GM13977 (cell line): ENCODE measurements at places on chromosomes 3 and 15.

DNA sequence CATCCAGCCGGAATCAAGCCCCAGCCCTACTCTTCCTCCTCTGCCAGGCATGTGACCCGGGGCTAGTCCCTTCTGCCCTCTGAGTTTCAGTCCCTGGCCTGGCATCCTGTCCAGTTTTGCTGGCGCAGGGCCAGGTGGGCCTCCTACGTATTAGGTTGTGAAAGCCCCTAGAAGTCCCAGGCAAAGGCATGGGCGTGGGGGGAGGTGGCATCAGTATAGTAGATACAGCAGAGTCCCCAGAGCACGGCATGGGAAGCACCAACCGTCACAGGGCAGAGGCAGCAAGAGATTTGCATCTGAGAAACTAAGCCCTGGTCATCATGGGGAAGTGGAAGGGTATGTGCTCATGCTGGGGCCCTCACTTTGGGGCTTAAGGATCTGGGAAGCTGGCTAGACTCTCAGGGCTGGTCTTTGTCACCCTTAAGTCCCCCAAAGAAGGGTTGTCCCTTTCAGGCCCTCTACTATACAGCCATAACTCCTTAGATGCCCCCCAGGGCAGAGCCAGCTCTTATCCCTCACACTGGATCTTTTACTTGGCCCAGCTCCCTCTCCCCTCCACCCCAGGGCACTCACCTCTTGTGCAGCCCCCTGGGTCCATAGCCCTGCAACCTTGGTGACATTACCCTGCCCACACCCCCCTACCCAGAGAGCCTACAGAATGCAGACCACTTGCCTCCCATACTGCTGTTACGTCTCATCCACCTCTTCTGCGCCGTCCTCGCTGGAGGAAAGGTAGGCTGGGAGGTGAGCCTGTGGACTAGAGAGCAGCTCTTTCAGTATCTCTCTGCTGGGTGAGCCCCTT, 11.3 kb downstream of the NBEAL2 start:
- peak; percentile 73 for DNase-seq

DNA sequence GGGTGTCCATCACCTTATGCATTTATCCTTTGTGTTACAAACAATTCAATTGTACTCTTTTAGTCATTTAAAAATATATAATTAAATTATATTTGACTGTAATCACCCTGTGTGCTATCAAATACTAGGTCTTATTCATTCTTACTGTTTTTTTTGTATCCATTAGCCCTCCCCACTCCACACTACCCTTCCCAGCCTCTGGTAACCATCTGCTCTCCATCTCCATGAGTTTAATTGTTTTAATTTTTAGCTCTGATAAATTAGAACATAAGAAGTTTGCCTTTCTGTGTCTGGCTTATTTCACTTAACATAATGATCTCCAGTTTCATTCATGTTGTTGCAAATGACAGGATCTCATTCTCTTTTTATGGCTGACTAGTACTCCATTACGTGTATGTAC, 16.8 kb downstream of the C3orf20 start:
- DNase-seq: no peak

- DNase-seq: no peak
These were observed 39.2 kb upstream of the SPSB4 start for GRCh38 chr3:141011997-141012262.

DNA sequence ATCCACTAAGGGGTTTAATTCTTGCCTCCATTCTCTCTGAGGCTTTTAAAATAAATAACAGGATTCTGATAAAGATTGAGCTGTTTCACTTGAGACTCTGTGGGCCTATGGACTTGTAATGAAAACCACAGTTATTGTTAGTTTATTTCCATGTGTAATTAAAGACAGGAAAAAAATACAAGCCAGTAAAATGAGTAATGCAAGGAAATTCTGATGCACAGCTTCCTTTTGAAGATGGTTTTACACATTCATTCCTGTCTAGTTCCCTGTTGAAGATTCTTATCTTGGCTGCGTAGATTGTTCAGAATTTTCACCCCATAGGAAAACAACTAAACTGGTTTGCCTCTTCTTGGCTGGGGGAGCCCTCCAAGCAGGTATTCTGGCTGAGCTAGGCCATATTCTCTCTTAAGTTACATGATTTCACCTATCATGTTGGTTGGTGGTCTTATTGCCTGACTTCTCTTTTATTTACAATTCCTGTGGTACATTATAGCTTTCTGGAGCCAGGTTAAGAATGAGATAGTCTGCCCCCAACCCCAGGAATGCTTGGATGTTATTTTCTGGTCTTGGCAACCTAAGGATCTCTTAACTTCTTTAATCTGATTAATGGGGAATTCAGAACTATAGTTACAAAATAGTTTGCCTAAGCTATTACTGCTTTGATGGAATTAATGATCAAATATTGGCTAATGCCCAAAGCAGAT, 67.6 kb downstream of the MITF start:
- DNase-seq: no peak

- DNase-seq: peak; percentile 32
These were observed 1.2 kb downstream of the SETD2 start for GRCh38 chr3:47162697-47163168.

GRCh38 chr3:177420651-177421480, 223.6 kb upstream of the TBL1XR1 start:
- DNase-seq: no peak

- DNase-seq: no peak
These were observed 72.3 kb downstream of the XXYLT1 start for GRCh38 chr3:195198426-195199346.

- DNase-seq: no peak
These were observed 44.8 kb downstream of the GATM start for GRCh38 chr15:45333550-45333949.

DNA sequence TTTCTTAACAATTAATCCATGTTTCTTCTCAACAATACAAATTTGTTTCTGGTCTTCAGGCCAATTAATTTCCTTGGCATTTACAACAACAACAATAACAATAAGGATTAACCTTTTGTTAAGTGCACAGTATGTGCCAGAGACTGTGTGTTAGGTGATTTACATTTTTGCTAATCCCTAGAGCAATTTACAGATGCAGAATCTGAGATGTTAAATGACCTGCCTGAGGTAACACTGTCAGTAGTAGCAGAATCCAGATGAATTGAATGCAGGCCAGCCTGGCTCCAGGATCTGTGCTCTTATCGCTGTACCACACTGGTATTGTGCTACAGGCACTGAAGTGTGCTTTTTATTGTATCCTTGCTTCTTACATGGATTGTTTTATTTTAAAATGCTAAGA, 122.2 kb downstream of the MEIS2 start:
- no peak for DNase-seq

GRCh38 chr3:72810063-72810462, 38.2 kb downstream of the SHQ1 start:
- no peak for DNase-seq

DNA sequence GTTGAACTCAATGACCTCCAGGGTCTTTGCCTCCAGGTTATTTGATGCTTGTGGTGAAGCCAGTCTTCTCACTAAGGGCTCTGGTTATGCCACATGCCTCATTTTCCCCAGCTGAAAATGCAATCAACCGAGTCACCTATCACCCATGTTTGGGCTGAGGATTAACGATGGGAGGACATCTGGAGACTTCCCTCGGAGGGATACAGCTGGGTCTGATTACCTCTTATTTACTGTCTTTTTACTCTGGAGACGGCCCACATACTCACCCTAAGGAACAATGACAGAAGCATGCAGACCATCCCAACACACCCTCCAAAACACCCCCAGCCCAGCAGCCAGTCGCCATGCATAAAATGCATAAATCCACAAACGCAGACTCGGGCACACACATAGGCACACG, 187.4 kb downstream of the OPA1 start:
- DNase-seq: no peak

DNA sequence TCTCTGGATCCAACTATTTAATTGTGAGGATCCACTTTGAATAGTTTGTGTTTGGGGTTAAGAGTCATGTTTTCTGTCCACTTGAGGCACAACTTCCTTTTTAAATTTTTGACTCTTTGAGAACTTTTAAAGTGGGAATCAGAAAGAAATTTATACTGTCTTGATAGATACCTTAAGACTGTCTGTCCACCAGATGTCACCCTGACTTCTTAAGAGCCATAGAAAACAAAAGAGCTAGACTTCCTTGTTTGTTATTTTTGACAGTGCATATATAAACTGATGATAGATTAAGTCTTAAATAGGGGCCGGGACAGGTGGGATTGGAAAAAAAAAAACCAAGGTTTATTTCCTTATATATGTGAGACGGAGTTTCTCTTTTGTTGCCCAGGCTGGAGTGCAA, 52.1 kb upstream of the WDR72 start:
- DNase-seq: no peak

- DNase-seq: no peak
These were observed 40.3 kb downstream of the POLR2M start for GRCh38 chr15:57746786-57747185.

DNA sequence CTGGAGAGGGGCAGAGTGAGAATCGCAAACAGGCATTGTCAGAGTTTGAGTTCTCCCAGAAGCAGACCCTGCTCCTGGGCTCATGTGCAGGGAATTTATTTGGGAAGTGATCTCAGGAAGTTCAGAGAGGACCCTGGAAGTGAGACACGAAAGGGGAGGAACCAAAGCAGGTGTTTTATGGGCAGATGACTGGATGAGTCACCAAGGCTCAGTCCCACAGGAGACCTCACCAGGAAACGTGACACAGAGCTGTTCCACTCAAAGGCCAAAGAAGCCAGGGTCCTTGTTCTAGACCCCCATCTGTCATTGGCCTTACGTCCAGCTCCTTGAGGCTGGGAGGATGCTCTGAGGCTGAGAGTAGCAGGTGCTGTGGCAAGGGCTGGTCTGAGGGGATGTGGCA, 43.4 kb upstream of the SEC22A start:
- no peak for DNase-seq

GRCh38 chr15:71736286-71736947, 73.9 kb upstream of the NR2E3 start:
- DNase-seq: no peak

GRCh38 chr3:154125378-154126030, 4.3 kb downstream of the ARHGEF26 start:
- no peak for DNase-seq
